ENCODE measurements at places on chromosomes 4 and X.

DNA sequence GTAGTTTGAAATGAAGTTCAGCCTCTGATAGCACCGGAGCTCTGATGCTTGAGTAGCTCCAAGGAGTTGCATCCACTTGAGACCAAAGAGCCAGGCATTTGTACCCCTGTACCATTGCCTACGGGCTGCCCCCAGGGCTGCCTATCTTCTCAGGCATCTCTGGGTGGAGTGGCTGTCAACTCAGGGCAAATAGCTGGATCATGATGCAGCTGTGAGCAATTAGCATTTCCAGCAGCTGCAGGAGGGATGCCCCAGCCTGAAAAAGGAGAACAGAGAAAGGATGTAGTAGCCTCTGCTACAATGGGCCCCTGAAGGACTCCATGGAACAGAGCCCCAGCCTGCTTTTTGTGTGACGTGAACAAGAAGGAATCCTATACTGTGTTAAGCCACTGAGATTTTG is 492.6 kb downstream of the BCOR start:
- DNase-seq, result peak; percentile 10

- DNase-seq, result no peak
These were observed 11.8 kb upstream of the TASL start for GRCh38 chrX:30589146-30589888.

GRCh38 chr4:83692028-83692427 is 156.1 kb downstream of the GPAT3 start:
- no peak for DNase-seq

DNA sequence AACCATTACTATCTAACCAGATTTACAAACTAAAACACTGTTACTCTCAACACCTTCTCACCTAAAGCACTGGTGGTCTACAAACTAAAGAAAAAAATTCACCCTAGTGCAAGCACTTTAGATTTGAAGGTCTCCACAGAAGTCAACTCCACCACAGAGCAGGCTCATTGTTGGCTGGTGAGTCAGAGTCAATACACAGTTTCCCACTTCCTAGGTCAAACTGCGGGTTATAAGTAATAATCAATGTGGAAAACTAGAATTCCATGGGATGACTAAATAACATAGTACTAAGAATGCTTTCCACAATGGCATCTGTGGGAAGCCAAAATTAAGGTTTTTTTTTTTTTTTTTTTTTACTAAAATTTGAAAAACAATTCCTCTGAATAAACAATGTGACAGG is 191.8 kb downstream of the PDGFC start:
- peak; percentile 57 for DNase-seq

DNA sequence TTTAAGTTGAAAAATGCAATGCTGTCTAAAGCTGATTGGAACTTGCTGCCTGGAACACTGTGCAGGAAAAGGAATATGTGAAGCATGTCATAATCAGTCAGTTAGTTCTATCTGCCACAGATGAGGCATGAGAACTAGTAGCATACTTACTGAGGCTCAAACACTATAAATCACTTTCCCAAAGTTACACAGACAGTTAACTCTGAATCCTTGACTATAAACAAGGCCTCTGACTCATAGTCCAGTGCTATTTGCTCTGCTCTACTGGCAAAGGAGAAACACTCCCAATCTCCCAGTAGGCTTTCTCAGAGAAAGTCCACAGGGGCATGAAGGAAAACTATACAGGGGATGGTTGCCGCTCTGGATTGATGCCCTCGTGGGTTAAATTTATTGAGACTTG is 2078.4 kb upstream of the TENM3 start:
- no peak for DNase-seq

DNA sequence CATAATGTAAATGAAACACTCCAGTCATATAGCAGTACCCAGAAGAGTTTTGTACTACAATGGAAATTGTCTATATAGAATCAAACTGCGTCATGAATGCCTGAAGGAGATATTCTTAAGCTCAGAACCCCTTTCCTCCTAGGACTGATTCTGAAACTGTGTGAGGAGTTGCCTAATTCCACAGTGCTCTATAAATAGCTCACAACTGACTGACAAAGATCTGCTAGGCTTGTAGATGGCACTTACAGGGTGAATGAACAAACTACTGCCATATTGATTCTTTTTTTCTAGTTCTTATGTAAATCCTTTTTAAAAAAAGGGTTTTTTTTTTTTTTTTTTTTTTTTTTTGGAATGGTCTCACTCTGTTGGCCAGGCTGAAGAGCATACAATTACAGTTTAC is 30.1 kb upstream of the UGT2B17 start:
- no peak for DNase-seq

DNA sequence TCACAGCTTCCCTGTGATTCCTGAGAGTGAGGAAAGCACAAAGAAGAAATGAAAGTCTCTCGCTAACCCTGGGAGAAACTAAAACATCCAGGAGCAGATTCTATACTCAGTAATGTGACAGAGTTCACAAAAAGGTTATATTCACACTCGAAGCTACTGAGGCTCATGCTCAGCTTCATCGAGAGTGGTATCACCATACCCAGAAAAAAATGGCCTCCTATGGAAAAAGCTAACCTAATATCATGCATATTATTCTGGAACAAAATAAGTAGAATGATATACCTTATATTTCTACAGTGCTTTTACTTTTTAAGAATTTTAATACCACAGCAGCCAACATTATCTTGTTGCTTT is 13.5 kb upstream of the CDKN2AIP start:
- DNase-seq, result no peak

DNA sequence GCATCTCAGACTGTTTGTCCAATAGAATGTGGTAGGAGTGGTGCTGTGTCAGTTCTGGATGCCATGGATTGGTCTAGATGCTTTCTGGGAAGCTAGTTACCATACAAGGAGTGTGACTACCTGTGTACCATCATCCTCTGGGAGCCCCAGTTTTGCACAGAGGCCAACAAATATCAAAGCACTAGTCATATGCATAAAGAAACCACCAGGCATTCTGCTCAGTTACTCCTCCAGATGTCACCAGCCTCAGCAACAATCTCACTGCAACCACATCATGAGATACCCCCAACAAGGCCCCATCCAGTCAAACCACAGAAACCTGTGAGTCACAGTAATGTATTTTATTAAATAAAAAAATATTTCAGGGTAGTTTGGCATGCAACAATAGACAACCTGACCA is 435.8 kb upstream of the CPEB2 start:
- no peak for DNase-seq

GRCh38 chr4:123017636-123018395 is 95.4 kb upstream of the NUDT6 start:
- peak; percentile 70 for DNase-seq
